Dorsolateral prefrontal cortex (tissue), 122 donors: ENCODE measurements at places on chromosomes 2 and 18.

GRCh38 chr2:47187069-47187468 is 32.0 kb upstream of the STPG4 start:
- no peak for DNase-seq

DNA sequence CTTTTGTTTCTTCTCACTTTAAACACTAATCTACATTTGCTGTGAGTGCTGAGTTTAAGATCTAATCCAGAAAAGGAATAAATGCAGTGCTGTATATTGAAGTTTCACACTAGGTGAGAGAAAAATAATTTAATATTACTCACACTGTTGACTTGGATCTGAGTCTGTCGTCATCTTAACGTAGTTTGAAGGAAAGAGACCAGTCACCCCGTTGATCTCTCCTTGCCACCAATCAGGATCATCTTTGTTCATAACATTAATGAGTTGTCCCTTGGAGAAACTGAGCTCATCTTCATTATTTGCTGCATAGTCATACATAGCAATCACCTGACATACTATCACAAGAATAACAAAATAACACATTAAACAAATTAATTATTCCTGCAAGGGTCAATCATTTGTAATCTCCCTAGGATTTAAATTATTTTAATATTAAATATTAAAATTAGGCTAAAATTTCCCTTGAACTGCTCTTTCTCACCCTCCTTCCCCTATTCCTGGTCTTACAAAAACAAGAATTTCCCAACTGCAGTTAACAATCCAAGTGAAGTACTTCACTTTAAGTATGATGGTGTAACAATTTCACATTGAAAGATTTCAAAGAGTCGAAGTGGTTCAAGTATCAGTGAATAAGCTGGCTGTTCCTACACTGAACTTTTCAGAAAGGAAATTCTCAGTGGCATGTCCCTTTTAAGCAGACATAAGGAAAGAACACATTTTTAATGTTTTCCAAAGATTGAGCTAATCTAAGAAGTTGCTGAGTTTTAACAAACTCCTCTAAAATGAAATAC is 71.3 kb downstream of the FAM228A start:
- DNase-seq: no peak

GRCh38 chr2:64862623-64863022 is 126.6 kb upstream of the SLC1A4 start:
- DNase-seq: no peak

DNA sequence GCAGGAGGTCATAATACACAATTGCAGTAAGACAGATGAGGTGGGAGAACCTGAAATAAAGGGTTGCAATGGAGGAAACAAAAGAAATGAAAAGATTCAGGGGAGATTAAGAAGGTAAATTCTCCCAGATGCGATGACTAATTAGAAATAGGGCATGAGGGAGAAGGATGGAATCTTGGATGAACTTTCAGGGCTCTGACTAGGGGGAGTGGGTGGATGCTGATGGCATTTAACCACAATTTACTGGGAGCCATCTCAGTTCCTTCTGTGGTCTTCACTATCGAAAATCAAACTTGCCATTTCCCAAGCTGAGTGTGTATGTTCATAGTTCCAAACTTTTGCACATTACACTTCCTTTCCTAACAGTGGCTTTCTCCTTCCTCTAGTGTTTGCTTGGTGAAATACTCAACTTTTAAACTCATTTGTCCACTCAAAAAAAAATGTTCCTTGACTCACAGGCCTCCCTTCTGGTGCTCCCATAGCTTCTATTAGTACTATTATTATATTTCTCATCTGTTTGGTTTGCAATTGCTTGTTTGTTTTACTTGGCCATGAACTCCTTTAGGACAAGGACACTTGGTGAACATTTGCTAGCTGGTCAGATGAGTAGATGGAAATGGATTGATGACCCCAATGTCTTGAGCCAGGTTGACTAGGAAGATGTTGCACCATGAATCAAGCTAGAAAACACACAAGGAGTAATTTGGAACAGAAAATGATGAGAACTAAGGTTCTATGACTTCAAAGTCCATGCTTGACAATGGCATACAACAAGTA is 178.5 kb downstream of the DIS3L2 start:
- DNase-seq: no peak

- DNase-seq: no peak
Observed at GRCh38 chr2:147223553-147224060, 621.2 kb upstream of the ACVR2A start.

DNA sequence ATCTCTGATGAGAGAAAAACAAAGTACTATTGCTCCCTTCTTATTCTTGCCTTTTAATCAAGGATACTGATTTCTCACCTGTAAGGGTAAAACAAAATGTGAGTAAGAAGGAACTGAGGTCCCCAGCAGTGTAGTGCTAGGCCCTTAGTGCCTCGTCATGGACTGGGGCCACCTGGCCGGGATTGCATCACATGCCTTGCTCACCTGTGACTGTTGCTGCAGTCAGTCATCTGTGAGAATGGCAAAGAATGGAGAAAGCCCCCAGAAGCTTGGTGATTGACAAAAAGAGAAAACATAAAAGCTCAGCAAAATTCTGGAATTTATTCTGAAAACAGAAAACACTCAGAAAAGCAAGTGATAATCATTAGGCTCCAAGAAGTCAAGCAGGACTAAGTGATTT is 63.4 kb downstream of the SPATS2L start:
- DNase-seq: no peak

- no peak for DNase-seq
Observed at GRCh38 chr18:22914633-22915032, 18.5 kb upstream of the RBBP8 start.

- no peak for DNase-seq
Observed at GRCh38 chr2:169540146-169540545, 30.6 kb downstream of the KLHL41 start.

GRCh38 chr18:72458271-72458670 is 85.9 kb downstream of the CBLN2 start:
- no peak for DNase-seq

GRCh38 chr2:159199761-159200465 is 86.6 kb downstream of the WDSUB1 start:
- DNase-seq: no peak

DNA sequence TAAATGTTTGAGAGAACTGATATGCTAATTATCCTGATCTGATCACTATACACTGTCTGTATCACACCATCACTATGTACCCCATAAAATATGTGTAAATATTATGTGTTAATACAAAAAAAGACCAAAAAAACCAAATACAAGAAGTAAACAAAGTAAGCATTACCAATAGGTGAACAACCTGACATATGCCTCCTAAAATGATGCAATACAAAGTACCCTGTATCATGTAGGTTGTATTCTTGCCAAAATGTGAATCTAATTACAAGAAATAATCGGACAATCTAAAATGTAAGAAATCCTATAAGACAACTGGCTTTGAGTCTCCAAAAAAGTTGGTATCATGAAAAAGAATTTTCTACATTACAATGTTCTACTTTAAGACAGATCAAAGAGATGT is 7.8 kb downstream of the POLR1A start:
- no peak for DNase-seq

DNA sequence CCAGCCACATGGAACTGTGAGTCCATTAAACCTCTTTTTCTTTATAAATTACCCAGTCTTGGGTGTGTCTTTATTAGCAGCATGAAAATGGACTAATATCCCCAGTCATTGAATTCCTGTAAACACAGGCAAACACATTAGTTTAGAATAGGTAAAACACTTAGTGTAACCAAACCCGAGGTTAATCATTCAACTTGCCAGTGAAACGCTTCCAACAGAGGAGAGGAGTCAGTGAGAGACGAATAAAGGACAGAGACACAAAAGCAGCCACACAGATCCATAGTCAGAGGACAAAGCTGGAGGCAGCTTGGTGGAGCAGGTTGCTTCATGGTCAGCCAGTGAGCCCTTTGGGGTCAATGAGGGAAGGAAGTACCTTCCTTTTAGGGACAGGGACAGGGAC is 348.1 kb downstream of the TGIF1 start:
- no peak for DNase-seq

GRCh38 chr2:61450144-61450543 is 20.7 kb downstream of the USP34 start:
- no peak for DNase-seq

- no peak for DNase-seq
Observed at GRCh38 chr2:222756362-222756831, 84.9 kb downstream of the MOGAT1 start.

- DNase-seq: no peak
Observed at GRCh38 chr18:43350176-43350575, 72.9 kb upstream of the SYT4 start.

DNA sequence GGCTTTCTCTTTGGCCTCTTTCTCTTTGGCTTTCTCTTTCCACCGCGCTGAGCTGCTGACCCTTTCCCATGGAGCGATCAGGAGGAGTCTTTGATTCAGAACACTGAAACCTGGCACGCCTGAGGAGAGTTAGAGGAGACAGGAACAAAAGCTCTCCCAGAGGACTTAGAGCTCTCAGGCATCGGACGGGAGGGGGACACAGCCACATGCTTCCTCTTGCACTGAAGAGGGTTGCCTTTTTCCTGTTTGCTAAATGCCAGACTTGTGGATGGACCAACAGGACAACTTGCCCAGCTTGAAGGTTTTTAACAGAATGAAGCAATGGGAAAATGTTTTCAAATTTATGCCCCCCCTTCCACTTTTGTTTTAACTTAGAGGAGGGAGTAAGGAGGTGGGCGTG is 3.6 kb upstream of the PTPN18 start:
- DNase-seq: no peak

DNA sequence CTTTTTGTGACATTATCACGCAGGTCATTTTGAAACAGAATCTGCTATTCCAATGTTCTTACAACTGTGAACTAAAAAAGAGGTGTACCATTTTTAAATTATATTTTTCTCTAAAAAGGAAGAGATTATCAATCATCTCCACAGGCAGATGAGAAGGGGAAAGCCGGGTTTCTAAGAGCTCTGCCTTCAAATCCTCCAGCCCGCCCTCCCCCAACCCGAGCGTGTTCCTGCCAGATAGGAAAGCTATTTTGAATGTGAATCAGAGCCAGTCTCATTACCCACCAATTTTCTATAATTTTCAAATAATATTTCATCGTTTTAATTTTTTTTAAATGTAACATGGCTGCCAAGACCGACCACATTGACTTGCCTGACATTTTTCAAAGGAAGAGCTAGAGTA is 65.9 kb downstream of the KCNF1 start:
- peak; percentile 16 for DNase-seq
